ENCODE measurements at places on chromosomes 16 and 17.

DNA sequence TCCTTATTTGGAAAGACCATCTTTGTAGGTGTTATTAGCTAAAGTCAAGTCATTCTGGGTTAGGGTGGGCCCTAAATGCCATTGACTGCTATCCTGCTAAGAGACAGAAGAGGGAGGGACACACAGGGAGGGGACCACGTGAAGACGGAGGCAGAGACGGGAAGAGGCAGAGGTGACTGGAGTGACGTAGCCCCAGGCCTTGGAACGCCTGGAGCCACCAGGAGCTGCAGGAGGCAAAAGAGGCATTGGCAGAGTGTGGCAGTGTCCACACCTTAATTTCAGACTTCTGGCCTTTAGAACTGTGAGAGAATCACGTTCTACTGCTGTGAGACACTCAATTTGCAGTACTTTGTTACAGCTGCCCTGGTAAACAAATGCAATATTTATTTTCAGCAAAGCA is 13.3 kb downstream of the AFMID start:
- DNase-seq: no peak

- DNase-seq: no peak
Observed at GRCh38 chr16:81558444-81559175, 114.0 kb downstream of the CMIP start.

DNA sequence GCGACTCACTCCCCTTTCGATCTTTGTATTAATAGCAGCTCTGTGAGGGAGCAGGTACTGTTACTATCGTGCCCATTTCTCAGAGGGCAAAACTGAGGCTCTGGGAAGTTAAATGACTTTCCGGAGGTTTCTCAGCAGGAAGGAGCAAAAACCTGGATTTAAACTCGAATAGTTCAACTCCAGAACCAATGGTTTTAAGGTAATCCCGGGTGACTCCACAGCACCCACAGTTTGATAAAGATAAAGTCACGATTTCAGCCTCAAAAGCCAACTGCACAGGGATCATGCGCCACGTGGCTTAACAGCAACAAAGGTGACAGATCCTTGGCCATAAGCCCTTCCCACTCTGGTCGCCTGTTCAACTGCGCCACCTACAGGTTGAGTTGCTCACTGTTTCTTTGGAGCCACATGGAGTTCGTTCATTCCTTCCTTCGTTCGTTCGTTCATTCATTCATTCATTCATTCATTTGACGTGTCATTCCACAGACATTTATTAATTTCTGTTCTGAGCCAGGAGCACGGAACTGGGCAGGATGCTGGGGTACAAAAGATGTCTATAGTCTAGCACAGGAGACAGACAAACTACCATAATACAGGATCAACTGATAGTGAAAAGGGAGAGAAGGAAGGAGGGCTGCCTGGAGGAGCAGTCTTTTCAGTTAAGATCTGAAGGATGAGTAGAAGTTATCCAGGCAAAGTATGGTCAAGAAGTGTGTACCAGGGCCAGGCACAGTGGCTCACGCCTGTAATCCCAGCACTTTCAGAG is 134.8 kb downstream of the HS3ST2 start:
- peak; percentile 38 for DNase-seq

- peak; percentile 52 for DNase-seq
Observed at GRCh38 chr16:11742093-11742535, 543 bp downstream of the TXNDC11 start.

DNA sequence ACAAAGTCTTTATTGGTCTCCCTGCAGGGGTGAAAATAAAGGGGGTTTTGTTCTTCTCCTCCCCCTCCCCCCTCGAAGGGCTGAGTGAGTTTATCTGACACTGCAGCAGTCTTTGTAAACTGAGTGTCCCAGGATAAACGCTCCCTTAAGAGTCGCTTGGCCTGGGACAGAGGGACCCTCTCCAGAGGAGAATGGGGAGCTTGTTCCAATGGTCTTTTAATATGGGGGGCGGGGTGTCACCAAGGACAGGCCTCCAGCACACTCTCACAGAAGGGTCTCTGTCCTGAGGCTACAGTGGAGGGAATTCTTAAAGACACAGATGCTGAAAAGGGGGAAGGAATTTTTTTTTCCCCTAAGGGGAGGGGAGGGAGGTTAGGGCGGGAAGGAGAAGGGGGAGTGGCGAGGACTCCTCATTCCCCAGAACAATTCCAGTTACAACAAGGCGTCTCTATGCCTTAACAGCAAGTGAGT is 455.5 kb downstream of the SOX9 start:
- DNase-seq: no peak

DNA sequence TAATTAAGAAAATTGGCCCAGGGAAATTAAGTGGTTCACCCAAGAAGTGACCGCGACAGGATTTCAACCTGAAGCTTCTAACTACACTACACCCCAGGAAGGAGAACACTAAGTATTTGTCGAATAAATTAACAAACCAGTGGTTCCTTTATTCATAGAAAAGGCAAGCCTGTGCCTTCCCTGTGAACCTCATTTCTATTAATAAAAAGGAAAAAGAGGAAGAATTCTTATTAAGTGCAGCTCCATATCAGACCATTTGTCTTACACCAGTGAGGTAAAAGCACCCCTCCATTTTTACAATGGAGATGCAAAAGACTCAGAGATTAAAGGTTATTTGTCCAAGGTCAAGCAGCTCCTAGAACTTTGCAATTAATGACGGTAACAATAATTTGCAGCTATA is 1.7 kb downstream of the COPS3 start:
- DNase-seq: no peak

- DNase-seq: no peak
Observed at GRCh38 chr16:88358023-88358420, 24.7 kb upstream of the ZNF469 start.

GRCh38 chr17:80453126-80453997 is 23.0 kb downstream of the NPTX1 start:
- no peak for DNase-seq

DNA sequence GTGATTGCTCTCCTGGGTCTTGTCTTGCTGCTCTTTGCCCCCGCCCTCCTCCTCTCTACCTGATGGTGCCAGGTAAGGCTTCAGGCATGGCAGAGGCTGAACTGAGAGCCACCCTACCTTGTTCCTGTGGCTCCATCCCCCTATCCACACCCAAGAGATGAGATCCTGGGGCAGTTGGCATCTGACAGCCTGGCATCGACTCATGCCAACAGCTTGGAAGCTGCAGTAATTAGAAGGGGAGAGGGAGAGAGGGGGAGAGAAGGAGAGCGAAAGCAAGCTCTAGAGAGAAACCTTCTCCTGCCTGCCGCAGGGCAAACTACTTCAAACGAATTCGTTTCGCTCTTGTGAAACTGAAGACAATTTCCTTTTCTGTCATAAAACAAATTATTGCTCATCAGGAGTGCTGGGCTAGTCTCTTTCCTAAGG is 13.8 kb upstream of the SP6 start:
- no peak for DNase-seq

DNA sequence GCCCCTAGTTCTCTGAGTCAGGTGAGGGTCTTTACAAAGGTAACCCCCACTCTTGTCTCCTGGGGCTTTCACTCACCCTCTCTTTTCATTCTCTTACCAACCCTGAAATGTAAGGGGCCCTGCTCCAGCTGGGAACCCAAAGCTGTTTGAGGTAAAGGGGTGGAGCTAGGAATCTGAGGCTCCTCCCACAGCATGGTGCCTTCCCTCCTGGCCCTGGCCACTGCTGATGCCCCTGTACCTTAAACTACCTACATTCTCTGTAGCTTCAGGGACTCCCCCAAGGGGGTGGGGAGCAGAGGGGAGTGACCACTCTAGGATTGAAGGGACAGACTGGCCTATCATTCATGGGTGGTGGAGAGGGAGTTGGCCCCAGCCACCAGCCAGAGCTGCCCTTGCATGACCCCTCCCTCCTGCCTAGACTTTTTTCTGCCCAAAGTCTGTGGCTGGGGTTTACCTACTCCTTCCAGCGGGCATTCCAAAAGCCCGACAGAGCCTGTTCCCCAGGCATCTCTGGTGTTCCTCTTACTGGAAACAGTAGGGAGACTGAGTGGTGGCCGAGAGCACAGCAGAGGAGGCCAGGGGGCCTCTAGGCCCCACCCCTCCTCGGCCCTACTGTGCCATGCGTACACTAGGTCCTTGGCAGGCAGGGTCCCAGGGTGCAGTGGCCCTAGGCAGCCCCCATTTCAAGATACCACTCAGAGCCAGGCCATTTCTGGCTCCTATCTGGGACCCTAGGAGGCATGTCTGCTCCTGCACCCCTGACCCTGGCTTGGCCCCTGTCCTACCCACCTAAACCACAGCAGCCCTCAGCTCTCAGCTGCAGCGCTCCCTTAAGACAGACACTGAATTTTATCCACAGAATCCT is 9.5 kb downstream of the DOK4 start:
- no peak for DNase-seq

GRCh38 chr17:29909236-29910003 is 20.6 kb downstream of the SSH2 start:
- DNase-seq: no peak

GRCh38 chr17:81926451-81927151 is 934 bp downstream of the MAFG start:
- DNase-seq: peak; percentile 71

All from CD4-positive, alpha-beta T cell treated with Interleukin-6 for 4 hours (primary cell).